Sigmoid colon (tissue), 7 donors: ENCODE measurements at places on chromosomes 13 and 19. TPM values are rescaled to one million over a fixed set of nuclear protein-coding genes. Genes with fewer than 3 reads are reported as not detected.

The ZNF546 gene
- 1.2 TPM for polyA plus RNA-seq

The F10 gene
- polyA plus RNA-seq: 2.4 TPM

The CYSLTR2 gene
- not detected for polyA plus RNA-seq

DNA sequence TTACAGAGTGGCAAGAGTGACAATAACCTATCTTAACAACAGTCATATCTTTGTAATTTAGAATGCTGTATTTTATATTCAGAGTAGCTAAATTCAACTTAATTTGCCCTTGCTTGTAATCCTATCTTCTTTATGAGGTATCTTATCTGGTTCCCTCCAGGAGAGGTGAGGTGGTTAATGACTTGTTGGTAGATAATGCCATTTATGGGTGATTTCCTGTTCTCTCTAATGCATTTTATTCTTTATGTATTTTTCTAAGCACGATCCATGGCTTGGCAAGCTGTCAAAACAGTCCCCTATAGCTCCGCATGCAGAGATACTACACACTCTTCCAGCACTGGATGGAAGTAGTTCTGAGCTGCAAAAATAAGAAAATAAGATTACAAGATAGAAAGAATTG, 267.9 kb downstream of the LMO7 start:
- no peak for DNase-seq

- DNase-seq: no peak
Measured at GRCh38 chr19:38340927-38341326, 5.3 kb downstream of the CATSPERG start.

DNA sequence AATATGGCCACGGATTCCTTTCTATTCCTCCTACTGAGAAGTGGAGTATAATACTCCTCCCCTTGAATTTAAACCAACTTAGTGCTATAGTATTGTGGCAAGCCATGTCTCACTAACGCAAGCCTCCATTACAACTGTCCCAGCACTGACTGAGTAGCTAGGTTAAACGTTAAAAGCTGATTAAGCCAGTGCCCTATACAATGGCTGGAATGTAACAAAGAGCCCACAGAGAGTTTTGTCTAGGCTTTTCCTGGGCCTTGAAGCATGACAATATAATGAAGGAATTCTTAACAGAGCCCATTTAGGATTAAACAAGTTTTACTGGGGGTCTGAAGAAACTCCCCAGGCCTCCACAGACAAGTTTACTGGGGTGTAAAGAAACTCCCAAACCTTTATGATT, 254.5 kb upstream of the DACH1 start:
- no peak for DNase-seq
